ENCODE measurements at places on chromosomes 6 and 20. TPM values are rescaled to one million over a fixed set of nuclear protein-coding genes. Genes with fewer than 3 reads are reported as not detected.

KCNK5 gene
- not detected for polyA plus RNA-seq

SCRT2 gene
- polyA plus RNA-seq = not detected

GRCh38 chr6:134902074-134902861, 47.6 kb downstream of the ALDH8A1 start:
- DNase-seq = no peak

DNA sequence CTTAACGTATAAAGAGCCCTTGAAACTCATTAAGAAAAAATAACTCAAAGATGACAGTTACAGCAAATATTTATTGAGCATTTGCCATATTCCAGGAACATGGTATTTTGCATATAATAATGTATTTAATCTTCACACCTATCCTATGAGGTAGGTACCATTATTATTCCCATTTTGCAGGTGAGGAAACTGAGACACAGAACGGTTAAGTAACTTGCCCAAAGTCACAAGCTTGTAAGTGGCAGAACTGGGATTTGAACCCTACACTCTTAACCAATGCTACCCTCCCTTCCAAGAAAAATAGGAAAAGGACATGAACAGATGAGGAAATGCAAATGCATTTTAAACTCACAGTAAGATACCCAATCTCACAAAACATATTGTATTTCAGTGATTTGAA, 5.3 kb upstream of the UBE2V1 start:
- DNase-seq = no peak

- DNase-seq = no peak
Observed at GRCh38 chr6:86192123-86192522, 549.4 kb upstream of the SYNCRIP start.

All from cardiac muscle cell (in vitro differentiated cells and primary cell).